ENCODE measurements at places on chromosomes 7 and 10.
A peak's percentile ranks its signal among the peaks of the same experiment; 100 is the strongest.

DNA sequence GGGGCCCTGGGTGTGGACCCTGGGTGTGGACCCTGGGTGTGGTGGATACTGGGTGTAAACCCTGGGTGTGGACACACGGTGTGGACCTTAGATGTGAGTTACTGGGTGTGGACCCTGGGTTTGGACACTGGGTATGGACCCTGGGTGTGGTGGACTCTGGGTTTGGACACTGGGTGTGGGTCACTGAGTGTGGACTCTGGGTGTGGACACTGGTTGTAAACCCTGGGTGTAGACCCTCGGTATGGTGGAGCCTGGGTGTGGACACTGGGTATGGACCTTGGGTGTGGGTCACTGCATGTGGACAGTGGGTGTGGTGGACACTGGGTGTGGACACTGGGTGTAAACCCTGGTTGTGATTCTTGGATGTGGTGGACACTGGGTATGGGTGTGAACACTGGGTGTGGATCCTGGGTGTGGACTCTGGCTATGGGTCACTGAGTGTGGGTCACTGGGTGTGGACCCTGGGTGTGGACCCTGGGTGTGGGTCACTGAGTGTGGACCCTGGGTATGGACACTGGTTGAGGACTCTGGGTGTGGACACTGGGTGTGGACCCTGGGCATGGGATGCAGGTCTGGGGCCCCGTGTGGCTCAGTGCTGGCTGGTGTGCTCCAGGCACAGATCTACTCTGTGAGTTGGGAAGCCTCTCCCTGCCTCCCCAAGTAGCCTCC is 356.2 kb downstream of the GLRX3 start:
- DNase-seq = no peak

DNA sequence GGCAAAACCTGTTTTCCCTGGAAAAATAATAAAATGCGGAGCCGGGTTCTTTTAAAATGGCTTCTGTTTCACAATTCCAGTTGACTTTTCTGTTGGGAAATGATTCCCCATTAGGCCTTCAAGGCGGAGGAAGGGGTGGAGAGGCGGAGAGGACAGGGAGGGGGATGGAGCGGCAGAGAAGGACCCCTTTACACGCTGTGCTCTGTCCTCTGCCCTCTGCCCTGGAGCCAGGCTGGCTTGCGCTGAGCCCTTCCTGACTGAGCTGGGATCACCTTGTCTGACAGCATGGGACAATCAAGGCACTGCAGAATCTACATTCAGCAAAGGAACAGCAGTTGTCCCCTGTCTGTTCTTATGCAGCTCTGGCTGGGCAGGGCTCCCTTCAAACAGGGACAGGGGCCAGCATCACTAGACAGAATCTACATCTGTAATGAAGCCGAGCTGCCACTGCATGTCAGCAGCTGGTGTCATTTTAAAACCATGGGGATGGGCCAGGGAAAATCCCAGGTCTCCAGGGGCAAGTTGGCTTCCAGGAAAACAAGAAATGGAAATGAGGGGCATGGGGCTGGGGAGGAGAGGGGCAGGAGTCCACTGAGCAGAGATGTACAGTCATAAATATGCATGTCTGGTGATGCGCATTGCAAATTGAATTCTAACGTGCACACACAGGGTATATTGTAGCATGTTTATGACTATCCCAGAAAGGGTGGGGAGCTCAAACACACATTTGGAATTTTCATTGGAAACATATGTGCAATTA is 120.0 kb downstream of the MKX start:
- DNase-seq = no peak

GRCh38 chr10:70437721-70438120 is 3.8 kb downstream of the NODAL start:
- no peak for DNase-seq

DNA sequence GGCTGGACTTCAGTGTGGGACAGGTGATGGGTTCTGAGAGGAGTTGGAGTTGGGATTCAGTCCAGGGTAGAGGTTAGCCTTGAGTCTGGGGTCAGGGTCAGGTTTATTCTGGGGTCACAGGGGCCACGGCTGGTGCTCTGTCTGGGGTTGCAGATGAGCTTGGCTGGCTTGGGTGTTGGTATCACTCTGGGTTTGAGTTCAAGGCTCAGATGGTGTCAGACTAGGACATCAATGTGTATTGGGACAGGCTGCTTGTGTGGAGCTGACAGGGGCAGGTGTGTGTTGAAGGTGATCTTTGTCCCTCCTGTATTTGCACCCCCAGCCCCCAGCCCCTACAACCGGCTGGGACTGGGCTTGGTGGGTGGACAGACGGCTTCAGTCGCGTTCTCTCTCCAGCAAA is 26.8 kb downstream of the TMEM270 start:
- DNase-seq = peak; percentile 44

DNA sequence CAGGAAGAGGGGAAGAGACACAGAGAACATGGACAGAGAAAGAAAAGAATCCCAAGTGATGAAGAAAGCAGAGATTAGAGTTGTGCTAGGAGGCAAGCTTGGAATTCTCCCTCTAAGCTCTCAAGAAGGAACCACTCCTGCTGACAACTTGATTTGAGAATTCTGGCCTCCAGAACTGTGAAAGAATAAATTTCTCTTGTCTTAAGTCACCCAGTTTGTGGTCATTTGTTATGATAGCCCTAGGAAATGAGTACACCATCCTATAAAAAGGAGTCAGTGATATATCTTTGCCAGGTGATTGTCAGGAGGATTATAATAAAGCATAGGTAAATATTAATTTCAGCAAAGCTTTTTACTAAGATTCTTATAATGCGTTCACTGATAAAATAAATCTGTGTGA is 82.7 kb upstream of the TFEC start:
- no peak for DNase-seq

DNA sequence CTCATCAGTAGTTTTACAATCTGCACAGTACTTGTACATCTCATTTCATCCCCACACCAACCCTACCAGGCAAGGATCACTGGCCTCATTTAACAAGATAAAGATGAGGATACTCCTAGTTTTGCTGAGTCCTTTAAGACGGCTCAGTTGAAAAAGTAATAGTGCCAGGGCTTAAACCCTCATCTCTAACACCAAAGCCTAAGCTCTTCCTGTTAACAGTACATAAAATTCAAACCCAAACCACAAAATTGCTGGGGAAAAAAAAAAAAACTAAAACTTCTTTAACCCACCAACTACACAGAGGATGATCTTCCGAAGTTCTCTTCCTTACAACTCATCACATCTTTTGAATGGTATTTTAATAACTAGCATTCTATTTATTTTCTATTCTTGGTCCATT is 1.3 kb downstream of the SAR1A start:
- no peak for DNase-seq

GRCh38 chr10:100014071-100014762 is 4.5 kb upstream of the DNMBP start:
- DNase-seq = no peak

DNA sequence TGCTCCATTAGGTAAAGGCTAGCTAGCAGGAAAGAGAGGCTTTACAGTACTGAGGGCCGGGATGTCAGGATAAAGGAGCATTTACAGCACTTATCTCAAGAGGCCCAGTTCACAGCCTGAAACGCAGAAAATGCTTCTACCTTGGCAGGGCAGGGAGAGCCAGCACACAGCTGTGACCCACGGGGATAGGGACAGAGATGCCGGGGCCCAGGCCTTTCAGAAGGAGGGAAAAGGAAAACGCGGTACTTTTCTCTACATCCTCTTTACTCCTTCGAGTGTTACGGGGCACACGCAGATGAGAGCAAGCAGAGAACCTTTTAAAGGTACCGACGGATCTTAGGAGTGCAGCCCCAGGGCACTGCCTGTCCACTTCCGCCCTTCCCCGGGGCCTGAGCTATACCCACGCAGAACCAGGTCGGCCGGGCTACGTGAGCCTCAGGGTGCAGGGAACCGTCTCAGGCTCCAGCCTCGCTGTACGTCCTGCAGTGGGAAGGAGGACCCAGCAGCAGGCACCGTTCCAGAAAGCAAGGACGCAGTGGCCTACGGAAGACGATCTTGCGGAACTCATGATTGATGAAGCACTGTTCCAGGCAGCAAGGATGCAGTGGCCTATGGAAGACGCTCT is 232.3 kb downstream of the ELFN1 start:
- peak; percentile 62 for DNase-seq

Data from osteoblast (primary cell).